ENCODE measurements at places on chromosomes 6 and 20. TPM values are rescaled to one million over a fixed set of nuclear protein-coding genes. Genes with fewer than 3 reads are reported as not detected.

The ZNF391 gene
- total RNA-seq, result 4.4 TPM

The ZCCHC3 gene
- total RNA-seq, result 16.1 TPM

DNA sequence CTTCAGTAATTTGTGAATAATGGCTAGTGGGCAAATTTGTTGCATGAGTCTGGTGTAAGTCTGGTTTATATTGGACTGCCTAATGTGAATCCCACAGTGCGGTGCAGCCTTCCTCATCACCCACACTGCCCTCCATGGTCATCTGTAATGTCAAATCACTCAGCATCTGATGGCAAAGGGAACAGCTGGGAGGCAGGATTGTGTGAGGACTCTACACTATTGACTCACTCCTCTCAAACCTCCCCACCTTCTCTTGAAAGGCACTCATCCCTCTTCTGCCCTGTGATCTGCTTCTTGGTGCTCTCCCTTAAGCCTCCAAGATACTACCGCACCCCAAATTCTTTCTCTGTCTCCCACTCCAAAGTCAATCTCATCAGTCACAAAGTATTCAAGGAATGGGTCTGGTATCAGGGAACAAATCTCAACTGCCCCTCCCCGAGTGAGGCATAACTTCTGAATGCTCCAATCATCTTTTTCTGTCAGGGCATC, 146.0 kb upstream of the BEND6 start:
- DNase-seq, result no peak

The SLC17A9 gene
- 12.0 TPM for total RNA-seq

DNA sequence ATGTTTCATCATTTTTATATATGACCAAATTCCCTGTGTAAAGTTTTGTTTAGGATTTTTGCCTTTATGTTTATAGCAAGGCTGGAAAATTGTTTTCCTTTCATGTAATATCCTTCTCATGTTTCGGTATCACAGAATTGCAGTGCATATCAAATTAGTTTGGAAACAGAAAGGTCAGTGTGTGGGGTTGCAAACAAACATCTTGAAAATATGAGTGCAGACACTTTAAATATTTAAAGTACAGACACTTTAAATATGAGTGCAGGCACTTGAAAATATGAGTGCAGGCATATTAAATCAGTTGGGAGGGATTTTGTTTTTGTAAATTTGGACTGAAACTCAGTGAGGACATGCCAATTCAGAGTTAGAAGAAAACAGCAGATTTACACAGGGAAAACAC, 6.5 kb downstream of the SLPI start:
- DNase-seq, result no peak

The GSTA2 gene
- not detected for total RNA-seq

DNA sequence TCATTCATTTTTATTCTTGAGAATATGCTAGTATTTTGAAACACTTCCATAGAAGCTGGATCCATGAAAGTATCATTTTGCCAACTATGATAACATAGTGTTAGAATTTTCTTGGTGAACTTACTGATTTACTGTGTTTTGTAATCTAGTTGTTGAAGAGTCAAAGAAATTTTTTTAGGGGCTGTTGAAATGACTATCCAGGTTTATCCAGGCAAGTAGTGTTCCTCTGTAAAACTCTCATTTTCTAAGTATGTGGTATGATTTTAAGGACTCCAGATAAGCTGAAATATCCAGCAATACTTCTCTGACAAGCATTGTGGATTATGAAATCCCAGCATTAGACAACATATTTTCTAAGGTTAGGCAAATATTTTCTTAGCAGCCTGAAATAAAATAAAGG, 95.9 kb downstream of the GRIK2 start:
- no peak for DNase-seq

The STX11 gene
- total RNA-seq, result 4.1 TPM

GRCh38 chr6:39169448-39170344, 54.7 kb upstream of the SAYSD1 start:
- no peak for DNase-seq

The ASIP gene
- total RNA-seq, result not detected

DNA sequence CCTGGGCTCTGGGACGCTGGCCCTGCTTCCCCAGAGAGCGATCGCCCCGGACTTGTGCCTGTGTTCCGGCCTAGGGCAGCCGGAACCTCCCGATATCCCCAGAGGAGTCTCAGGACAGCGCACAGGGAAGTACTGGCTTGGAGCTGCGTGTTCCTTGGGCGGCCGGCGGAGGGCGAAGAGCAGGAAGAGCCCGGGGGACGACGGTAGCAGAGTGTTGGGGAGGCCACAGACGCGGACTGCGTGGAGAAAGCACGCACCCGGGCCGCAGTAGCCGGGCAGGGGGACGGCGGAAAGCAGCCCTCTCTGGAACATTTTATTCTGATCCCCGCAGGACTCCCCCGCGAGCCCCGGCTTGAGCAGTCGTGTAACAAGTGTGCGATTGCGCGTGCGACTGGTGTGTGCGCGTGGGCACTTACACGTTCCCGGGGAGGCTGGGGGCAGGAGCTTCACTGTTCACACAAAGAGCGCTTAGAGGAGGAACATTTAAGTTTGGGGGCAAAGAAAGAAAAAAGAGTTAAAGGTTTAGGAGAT, 36.1 kb downstream of the NCR2 start:
- no peak for DNase-seq

The TCP11 gene
- total RNA-seq, result not detected

GRCh38 chr20:53344891-53345290, 248.7 kb downstream of the ZNF217 start:
- no peak for DNase-seq

DNA sequence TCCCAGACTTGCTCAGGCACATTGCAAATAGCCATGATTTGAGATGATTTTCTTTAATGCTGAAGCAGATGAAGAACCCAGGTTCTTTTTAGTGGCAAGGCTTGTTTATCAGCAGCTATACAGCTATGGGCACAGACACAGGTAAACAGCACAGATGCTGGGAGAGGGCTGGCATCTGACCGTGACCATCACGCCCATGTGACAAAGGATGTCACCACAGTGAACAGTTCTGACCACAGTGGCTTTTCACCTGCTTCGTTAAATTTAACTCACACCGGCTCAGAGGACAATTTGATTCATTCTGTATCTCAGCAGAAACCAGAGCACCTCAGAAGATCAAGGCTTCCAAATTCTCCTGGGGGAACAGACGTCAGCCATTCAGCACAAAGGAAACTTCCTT, 142.6 kb downstream of the CDH26 start:
- no peak for DNase-seq

DNA sequence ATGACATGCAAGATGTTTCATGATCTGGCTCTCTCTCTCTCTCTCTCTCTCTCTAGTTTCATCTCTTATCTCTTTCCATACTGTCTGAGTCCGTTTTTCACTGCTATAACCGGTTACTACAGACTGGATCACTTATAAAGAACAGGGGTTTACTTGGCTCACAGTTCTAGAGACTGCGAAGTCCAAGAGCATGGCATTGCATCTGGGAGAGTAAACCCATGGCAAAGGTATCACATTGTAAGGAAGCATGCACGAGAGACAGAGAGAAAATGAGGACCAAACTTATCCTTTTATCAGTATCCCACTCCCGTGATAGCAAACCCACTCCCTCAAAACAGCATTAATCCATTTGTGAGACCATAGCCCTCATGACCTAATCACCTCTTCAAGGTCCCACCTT, 7.2 kb upstream of the AGPAT4 start:
- no peak for DNase-seq

GRCh38 chr6:18703546-18703945, 316.4 kb downstream of the RNF144B start:
- DNase-seq, result no peak

The NELFE gene
- total RNA-seq, result 123 TPM

The SLC29A1 gene
- 36.1 TPM for total RNA-seq

GRCh38 chr20:36587388-36588070, 14.1 kb downstream of the TGIF2 start:
- no peak for DNase-seq

The TMEM200A gene
- 17.1 TPM for total RNA-seq

DNA sequence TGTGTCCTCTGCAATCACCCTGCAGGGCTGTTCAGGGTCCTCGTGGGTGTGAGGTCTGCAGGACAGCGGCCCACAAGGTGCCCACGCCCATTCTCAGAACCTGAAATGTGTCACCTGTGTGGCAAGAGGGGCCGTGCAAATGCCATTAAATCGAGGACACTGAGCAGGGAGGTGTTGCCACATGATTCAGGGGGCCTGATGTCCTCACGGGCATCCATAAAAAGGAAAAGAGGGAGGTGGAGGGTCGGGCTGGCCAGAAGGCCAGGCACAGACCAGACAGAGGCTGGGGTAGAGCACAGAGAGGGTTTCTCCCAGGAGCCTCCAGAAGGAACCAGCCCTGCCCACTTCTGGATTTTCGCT, 239.6 kb downstream of the ERMARD start:
- DNase-seq, result no peak
